ENCODE measurements at places on chromosomes 13 and 19. TPM values are rescaled to one million over a fixed set of nuclear protein-coding genes. Genes with fewer than 3 reads are reported as not detected.
A peak's percentile ranks its signal among the peaks of the same experiment; 100 is the strongest.

DNA sequence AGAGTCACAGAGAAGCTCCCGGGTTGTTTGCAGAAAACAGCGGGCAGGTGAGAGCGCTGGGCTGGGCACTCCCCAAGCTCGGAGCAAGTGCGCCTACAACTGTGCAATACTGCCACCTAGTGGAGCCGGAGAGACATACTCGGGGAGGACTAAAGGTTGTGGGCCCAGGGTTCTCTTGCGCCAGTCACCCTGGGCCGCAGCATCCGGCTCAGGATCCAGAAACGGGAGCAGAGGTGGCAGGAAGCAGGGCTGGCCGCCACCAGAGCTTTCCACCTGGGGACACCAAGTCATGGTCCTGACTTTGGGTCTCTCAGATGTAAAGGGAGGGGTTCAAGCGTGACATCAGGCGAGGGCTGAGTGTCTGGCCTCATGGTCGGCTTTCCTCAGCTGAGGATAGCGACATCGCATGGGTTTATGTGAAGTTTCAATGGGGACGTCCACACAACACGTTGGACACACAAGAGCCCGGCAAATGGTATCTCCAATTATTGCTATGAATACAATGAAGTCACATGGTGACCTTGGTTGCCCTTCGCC lies 11.2 kb upstream of the KLK4 start:
- peak; percentile 61 for DNase-seq

DNA sequence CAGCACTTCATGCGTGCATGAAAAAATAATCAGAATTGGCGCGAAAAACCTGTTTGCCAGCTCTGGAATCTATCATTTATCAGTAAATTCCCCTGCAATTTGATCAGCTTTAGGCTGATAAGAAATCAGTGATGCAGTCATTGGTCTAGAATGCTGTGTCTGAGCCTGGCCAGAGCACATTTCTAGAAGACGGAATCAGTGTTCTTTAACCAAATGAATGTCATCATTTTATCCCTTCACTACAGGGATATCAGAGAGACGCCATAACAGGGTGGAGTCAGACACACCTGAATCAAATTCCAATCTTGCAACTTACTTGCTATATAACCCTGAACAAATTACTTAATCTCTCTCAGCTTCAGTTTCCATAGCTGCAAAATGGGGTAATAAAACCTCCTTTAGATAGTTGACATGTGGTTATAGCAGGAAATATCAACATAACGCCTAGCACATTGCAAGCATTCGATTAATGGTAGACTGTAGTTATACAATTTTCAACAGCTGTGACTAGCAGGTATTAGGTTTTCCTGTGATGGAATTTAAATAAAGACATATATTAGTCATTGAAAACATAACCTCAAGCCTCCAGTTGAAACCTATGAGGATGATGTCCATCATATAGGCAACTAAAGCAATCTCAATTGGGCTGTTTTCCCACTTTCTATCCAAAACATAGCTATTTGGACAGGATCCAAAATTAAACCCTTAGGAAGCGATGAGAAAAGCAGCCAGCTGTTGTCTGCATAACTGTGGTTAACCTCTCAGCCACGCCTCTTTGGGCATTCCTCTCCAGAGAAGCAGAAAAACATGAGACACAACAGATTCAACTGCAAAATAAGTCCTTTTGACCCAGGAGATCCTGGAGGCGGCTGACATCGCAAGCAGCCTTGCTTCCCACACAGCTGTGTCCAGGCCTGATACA lies 51.6 kb upstream of the UBL3 start:
- DNase-seq, result peak; percentile 98

DNA sequence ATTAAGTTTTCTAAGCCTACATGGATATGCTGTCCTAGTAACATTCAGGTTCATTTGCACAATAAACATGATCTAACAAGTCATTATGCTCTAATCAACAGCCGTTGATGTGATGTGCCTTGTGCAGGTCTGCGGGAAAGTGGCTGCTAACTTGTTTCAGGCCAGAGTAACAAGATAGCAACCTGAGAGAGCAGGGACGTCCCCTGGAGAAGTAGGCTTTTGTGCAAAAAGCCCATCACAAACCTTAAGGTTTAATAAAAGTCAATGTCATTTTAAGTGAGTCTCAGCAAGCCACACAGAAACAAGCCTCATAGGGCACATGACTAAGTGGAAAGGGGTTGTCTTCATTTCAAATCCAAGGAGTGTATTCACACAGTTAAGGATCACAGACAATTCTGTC lies 17.6 kb downstream of the FOXO1 start:
- no peak for DNase-seq

DNA sequence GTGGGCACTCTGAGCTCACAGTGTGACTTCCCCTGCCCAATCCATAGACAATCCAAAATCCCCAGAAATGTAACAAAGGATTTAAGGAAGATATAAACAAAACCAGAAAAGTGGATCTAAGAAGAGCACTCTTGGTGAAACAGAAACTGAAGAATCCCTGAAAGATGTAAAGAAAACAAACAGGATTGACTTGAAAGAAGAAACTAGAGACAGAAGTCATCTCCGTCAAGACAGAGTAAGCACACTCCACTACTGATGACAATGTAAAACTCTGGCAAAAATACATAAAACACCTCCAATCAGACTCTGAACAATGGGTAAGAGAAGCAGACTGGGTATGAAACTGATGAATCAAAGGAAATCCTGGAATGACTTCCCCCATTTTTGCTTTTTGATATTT lies 13.5 kb downstream of the TUBGCP3 start:
- no peak for DNase-seq

DNA sequence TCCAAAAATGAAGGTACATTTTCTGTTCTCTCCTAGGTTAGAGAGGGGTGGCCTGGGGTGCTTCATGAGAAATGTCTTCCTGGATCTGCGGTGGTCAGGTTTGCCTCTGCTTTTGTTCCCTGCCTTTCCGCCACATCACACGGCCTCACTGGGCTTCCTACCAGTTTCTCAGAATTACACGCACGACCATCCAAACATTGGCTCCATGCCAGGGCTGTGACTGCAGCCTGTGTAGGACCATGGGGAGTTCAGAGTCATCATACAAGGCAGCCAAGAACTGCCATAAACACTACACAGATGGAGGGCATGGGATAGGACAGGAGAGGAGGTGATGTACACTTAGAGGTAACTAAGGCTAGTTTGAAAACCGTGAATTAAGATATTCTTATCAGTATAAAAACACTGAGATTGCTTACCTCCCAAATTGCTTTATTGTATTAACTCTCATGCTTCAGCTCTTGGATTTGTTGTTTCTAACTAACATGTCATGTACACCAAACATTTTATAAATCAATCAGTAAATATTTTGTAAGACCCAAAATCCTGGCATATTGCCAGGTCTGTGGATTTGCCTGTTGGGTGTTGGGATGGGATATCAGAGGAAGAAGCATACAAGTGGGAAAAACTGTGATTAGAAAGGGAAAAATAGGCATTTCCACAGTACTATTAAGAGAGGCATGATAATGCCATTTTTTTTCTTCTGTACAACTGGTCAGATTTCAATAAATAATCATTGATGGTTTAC lies 45.2 kb downstream of the CDADC1 start:
- peak; percentile 40 for DNase-seq

DNA sequence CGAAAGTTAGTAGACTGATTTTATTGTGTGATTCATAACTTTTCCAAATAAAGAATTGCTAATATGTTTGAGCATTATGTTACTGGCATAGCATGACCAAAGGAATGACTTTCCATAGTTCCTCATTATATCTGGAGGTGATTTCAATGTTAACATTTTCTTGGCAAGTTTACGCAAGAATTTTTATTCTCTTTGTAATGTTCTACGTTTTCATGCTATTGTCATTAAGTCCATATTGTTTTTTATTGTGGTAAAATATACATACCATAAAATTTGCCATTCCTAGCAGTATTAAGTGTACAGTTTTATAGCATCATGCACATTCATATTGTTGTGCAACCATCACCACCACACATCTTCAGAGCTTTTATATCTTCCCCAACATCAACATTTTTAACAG lies 14.8 kb downstream of the KCTD12 start:
- no peak for DNase-seq

- DNase-seq, result no peak
Observed at GRCh38 chr13:107587681-107588080, 627.7 kb downstream of the LIG4 start.

GRCh38 chr19:1251330-1252220 lies 3.2 kb downstream of the MIDN start:
- peak; percentile 73 for DNase-seq

GRCh38 chr13:32248801-32249200 lies 66.4 kb downstream of the ZAR1L start:
- no peak for DNase-seq

DNA sequence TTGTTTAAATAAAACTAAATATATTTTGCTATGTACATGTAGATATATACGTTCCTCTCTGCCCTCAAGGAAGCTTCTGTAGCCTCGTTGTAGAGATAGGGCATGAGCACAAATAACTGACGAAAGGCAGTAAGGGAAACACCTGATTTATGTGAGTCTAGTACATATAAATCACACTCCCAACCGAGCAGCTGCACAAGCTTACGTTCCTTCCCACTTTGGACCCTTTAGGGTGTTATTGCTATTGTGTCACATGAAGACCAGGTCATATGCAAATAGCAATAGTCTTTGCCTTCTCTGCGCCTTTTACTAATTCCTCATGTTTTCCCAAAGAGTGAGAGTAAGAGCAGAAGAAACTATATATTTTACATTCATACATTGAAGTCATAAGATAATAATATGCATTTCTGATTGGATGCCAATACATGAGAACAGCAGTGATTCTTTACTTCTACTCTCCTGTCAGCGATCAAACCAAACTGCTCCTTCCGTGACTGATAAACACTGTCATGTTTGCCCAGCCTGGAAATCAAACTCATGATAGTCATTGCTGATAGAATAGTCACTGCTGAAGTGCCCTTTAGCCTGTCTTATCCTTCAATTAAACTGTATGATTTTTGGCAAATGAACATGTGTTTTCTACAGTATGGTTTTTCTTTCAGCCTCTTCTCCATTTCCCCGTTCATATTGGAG lies 127.2 kb upstream of the MAB21L1 start:
- no peak for DNase-seq

GRCh38 chr13:113129921-113130750 lies 7.5 kb downstream of the F10 start:
- no peak for DNase-seq

GRCh38 chr19:3599776-3600187 lies 6.9 kb downstream of the TBXA2R start:
- no peak for DNase-seq

GRCh38 chr19:13366529-13367143 lies 139.6 kb downstream of the CACNA1A start:
- DNase-seq, result peak; percentile 24

DNA sequence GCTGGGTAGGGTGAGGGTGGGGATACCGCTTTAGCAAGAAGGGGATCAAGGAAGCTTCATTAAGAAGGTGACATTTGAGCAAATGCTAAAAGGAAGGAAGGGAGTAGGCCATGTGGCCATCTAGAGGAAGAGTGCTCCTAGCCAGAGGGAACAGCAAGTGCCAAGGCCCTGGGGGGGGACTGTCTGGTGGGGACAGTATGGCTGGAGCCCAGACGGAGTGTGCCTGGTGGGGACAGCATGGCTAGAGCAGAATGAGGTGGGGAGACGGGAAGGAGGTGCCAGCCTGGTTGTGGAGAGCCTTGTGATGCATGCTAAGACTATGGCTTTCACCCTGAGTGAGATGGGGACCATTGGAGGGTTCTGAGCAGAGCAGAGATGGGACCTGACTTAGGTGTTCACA lies 2.1 kb upstream of the TGFB1 start:
- no peak for DNase-seq

GRCh38 chr19:6373813-6374108 lies 1.2 kb downstream of the ALKBH7 start:
- DNase-seq, result no peak

HOOK2 gene
- total RNA-seq, result 20.3 TPM

SCN1B gene
- total RNA-seq, result 2.3 TPM

OR7C1 gene
- total RNA-seq, result 0.06 TPM

BST2 gene
- total RNA-seq, result not detected

ZNF208 gene
- 1.5 TPM for total RNA-seq

OR7A5 gene
- 0.34 TPM for total RNA-seq

HPN gene
- total RNA-seq, result not detected

SIRT2 gene
- 73.2 TPM for total RNA-seq

NMRK2 gene
- total RNA-seq, result not detected

ONECUT3 gene
- 0.06 TPM for total RNA-seq

CDX2 gene
- not detected for total RNA-seq

Data from LHCN-M2 (cell line).